ENCODE measurements at places on chromosomes 11 and 22. TPM values are rescaled to one million over a fixed set of nuclear protein-coding genes. Genes with fewer than 3 reads are reported as not detected.

DNA sequence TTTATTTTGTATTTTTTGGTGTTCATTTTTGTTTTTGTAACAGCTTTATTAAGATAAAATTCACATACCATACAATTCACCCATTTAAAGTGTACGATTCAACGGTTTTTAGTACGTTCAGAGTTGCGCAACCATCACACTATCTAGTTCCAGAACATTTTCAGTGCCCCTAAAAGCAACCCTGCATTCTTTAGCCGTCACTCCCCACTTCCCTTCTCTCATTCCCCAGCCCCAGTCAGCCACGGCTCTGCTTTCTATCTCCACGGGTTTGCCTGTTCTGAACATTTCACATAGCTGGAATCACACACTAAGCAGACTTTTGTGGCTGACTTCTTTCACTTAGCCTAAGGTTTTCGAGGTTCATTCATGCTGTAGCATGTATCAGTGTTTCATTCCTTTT is 9.6 kb upstream of the KCNQ1OT1 start:
- no peaks in the 10 kb centered on the region for H3K4me1 ChIP-seq
- H3K4me3 ChIP-seq, result no peak overlapping the region
- DNase-seq, result no peak

- H3K27ac ChIP-seq, result no peak overlapping the region
- DNase-seq, result no peak
- no peak overlapping the region for H3K4me3 ChIP-seq
- H3K27me3 ChIP-seq, result no peaks in the 10 kb centered on the region
Observed at GRCh38 chr22:33747576-33748180, 172.6 kb downstream of the LARGE1 start.

- no peaks in the 10 kb centered on the region for H3K27me3 ChIP-seq
- no peaks in the 10 kb centered on the region for H3K4me1 ChIP-seq
- H3K27ac ChIP-seq, result no peak overlapping the region
- DNase-seq, result no peak
- H3K4me3 ChIP-seq, result no peak overlapping the region
- no peaks in the 10 kb centered on the region for H3K36me3 ChIP-seq
Observed at GRCh38 chr11:133619973-133620372, 87.7 kb upstream of the OPCML start.

- peaks cover 2% of the 10 kb centered on the region for H3K4me1 ChIP-seq
- no peaks in the 10 kb centered on the region for H3K27me3 ChIP-seq
- no peak overlapping the region for H3K27ac ChIP-seq
- H3K36me3 ChIP-seq, result peaks cover 1% of the 10 kb centered on the region
Observed at GRCh38 chr11:9982127-9982795, 311.8 kb downstream of the SBF2 start.

DNA sequence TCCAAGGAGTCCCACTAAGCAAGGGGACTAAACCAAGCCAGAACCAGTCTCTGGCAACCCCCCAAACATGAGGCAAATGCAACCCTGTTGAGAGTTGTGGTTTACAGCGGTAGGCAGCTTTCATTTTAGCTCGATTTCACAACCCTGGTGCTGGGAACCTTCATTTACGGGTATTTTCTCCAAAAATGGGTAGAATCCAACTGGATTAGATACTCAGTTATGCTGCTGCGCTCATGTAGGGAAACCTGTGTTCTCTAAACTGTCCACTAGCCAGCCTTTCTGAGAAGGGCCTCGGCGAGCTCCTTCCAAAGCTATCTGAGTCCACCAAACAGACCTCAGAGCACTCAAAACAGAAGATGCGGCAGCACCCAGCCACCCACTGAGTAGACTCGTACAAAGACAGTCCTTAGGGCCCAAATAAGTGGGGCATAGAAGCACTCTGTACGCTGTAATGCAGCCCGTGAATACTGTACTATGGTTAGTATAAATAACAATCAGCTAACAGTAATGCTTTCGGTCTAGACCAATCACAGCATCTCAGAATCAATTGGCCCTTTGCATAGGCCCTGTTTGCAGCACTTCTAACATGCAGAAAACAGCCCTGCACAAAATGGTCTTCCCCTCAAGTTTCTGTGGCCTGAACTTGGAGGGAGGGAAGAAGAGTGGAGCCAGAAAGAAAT is 104.7 kb downstream of the ETS1 start:
- peak overlapping the region; percentile 95 for H3K27ac ChIP-seq
- H3K36me3 ChIP-seq, result peaks cover 88% of the 10 kb centered on the region
- H3K4me1 ChIP-seq, result peaks cover 95% of the 10 kb centered on the region
- peak; percentile 83 for DNase-seq

The SLC2A11 gene
- 8.1 TPM for total RNA-seq

The FGF3 gene
- total RNA-seq, result not detected

The IL10RA gene
- total RNA-seq, result 247 TPM

The OR8G5 gene
- total RNA-seq, result not detected

The PGA4 gene
- not detected for total RNA-seq

Data from activated CD8-positive, alpha-beta memory T cell treated with anti-CD3 and anti-CD28 coated beads, Interleukin-2, amount 10 ng/mL, durations not matched to agents 7 days and 5 days (primary cell).